ENCODE measurements at places on chromosomes 5 and 9.

DNA sequence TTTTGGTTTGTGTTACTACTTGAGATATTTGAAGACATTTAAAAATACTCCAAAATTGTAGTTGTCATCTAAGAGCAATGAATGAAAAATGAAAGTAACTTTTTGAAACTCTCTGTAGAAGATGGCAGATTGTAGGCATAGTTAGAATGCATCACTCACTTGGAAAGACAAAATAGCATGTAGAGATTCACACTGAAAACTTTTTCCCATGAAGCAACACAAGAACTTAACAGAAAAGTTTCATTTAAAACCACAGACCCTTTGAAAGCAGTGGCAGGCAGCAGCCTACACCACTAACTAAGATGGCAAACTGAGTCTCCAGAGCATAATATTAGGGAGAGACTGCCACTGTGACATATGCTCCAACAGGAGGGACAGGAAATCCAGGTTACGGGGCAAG lies 18.9 kb upstream of the FAM174A start:
- no peak for DNase-seq

DNA sequence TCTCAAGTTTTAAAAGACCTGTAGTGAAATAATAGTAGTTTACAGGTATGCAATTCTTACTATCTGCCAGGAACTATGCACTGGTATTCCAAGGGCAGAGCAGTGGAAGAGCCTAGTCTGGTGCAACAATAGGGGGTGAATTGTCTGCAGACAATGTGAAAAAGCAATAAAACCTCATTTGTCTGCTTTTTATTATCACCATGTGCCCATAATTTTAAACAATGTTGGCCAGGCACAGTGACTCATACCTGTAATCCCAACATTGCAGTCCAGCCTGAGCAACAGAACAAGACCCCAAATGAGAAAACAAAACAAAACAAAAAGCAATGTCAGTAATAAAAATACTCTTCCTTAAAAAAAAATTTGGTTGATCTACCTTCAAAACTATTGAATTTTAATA lies 12.2 kb upstream of the SLC44A1 start:
- DNase-seq: no peak

DNA sequence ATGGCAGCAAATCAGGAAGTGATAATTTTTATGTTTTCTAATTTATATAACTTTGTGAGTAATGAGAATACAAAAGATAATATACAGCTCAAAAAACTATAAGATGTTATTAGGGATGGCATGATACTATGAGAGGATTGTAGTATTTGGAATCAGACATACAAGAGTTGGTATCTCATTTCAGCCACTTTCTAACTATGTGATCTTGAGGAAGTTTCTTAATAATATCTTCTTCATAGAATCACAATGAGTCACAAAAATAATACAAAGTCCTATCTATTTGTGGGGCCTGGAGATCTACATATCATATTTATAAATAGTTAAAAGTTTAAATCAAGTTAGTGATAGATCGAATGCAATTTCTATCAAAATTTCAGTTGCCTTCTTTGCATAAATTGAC lies 23.7 kb upstream of the TMED7 start:
- DNase-seq: no peak

GRCh38 chr5:6264394-6264793 lies 114.0 kb downstream of the MED10 start:
- DNase-seq: no peak

GRCh38 chr5:179836225-179837019 lies 15.7 kb downstream of the SQSTM1 start:
- DNase-seq: no peak

DNA sequence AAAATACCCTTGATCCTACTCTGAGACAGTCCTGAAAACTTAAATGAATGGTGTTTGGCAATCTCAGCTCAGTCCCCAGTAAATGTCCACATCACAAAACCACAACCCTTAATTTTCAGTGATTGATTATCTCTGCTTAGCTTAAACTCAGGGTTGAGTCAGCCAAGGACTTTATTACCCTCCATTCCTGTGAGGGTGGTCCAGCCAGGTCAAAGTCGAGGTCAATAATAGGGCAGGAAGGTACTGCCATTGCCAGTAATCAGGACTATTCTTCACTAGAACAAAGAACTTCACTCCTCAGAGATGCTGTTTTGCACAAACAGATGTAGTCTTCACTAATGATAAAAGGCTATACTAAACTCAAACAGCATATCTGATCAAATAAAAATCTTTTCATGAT lies 499.4 kb downstream of the ISL1 start:
- no peak for DNase-seq

- no peak for DNase-seq
These were observed 19.7 kb downstream of the C6 start for GRCh38 chr5:41193456-41194205.

- DNase-seq: no peak
These were observed 23.3 kb upstream of the ACO1 start for GRCh38 chr9:32360983-32361673.

GRCh38 chr5:71810023-71810422 lies 90.9 kb downstream of the CARTPT start:
- no peak for DNase-seq

- DNase-seq: peak; percentile 94
These were observed at the start of gene TNPO1 for GRCh38 chr5:72816284-72817075. Gene TNPO1, plus strand, starts transcription at chr5:72816661. Its CDS starts 77 bp downstream, at chr5:72816738.

DNA sequence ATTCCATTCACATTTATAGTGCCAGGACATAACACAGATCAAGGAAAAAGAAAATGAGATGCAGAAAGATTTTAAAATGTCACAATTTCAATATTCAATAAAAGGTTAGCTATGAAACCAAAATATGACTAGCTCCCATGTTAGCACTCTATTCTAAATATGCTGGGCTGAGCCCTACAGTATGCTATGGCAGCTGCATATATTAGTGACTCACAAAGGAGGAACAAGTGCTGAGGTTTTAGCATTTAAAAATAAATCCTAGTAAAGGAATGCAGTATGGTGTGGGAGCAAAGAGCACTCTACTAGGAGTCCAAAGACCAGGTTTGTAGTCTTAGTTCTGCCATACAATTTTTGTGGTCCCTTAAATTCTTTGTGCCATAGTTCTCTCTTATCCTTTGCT lies 118.4 kb downstream of the OXCT1 start:
- no peak for DNase-seq

DNA sequence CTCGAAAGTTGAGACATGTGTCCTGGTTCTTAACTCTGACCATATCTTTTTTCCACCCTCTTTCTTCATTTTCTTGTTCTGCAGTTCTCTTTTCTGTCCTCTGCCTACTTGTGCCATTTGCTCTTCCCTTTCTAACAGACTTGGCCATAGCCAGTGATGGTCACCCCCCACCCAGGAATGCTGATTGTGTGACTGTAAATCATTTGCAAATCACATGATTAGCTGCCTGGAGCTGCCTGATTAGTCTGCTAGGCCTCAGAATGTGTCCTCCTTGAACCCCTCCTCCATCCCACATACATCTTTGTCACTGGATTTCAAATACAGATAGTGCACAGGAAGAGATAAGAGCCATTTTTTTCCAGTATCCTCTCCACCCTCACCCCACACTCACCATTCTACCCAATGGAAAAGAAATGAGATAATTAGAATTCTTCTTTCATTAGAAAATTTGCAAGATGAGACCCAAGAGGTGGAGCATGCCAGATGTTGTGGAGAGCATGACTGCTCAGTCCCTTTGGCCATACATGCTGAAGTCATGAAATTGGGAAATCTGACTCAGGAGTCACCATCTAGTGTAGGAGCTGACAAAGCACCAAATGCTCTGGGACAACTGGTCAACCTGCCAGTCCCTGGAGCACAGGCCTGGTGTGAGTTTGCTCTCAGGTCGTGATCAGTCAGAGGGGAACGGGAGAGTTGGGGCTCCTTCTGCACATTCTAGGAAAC lies 538.2 kb downstream of the CCDC171 start:
- DNase-seq: no peak

- no peak for DNase-seq
These were observed 67.3 kb upstream of the GARNL3 start for GRCh38 chr9:127197186-127197860.

GRCh38 chr5:3060283-3060682 lies 308.8 kb upstream of the IRX2 start:
- no peak for DNase-seq

DNA sequence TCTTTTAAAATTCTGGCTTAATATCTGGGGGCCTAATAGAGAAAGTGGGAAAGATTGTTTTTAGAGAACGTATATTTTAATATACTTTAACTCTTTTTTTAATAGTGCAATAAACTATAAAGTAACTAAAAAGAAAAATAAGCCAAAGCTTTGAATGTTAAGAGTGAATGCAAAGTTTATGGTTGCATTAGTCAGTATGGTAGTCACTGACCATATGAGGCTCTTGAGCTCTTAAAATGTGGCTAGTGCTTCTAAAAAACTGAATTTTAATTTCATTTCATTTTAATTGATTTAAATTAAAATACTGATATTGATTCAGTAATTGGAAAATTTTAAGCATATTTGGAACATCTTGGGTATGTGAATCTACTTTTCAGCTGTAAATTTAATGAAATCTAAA lies 310.7 kb downstream of the PJA2 start:
- DNase-seq: no peak

DNA sequence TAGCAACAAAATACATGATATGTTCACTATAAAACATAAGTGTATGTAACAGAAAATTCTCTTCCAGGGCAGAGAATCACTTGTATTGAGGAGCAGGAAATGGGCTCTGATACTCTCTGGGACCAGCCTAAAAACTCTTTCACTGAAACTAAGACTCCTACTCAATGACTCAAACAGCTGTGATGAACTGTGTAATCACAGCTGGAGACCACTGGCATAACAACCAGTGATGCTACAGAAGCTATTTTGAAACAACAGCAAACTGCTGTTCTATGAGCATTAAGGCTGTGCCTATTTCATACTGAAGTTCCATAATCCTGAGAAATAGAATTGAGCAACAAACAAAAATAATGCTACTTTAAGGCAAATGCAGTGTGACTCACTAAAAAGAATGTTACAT lies 594.0 kb downstream of the HINT1 start:
- DNase-seq: no peak

DNA sequence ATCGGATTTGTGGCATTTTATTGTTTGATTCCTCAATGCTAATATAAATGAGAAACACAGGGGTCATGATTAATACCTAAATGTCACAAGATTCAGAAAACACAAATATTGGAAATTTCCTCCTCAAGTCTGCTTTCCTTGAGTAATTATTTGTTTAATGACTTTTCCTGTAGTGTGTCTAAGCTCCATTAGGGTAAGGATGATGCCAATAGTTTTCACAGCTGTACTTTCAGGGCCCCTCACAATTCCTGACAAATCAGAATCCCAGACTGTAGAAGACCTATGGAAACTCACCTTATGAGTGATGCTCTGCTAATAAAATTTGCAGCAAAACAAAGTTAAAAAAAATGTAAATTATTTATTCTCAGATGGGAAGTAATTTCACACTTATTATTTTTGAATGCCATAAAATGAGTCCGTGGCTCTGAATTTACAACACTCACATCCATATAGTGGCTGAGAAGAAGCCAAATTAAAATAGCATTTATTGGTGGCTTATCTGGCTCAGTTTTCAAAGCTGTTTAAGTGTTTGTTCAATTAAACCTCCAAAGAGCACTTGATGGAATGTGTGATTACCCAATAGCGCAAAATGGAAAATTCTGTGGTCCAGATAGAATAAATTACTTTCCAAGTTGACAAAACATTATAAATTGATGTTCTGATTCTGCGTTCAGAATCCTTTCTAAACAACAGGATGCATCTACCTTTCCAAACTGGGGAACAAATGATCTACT lies 1.6 kb upstream of the SPINK14 start:
- no peak for DNase-seq

GRCh38 chr5:58018016-58018415 lies 441.9 kb downstream of the PLK2 start:
- no peak for DNase-seq

GRCh38 chr5:144183254-144183889 lies 12.7 kb downstream of the KCTD16 start:
- DNase-seq: no peak

GRCh38 chr5:136005476-136005875 lies 23.3 kb upstream of the TGFBI start:
- DNase-seq: no peak

GRCh38 chr5:143533978-143534760 lies 130.7 kb upstream of the NR3C1 start:
- DNase-seq: no peak

DNA sequence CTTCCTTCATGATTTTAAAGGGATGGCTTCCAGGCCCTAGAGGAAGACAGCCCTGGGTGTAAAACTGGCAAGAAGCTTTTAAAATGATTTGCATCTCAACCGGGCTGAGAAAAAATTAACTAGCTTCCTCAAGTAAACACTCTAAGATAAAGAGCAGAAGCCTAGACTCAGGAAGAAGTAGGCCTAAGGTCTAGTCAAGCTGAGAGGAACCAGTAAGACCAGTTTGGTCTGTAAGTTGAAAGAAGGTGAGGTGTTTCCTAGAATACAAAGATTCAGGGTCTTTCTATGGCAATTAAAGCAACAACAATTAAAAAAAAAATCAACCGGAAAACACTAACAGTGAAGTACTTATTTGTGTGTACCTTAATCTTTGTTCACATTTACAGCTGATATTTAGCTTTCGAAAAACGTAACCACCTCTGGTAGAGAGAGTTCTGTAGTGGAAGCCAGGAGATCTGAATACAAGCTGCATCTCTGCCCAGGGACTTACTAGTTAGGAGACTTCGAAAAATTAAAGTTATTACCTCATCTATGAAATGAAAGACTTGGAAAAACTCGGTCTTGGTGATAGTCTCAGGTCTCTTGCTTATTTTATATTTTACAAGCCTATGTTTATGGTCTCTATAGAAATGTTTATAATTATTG lies 75.7 kb downstream of the TUSC1 start:
- DNase-seq: no peak

DNA sequence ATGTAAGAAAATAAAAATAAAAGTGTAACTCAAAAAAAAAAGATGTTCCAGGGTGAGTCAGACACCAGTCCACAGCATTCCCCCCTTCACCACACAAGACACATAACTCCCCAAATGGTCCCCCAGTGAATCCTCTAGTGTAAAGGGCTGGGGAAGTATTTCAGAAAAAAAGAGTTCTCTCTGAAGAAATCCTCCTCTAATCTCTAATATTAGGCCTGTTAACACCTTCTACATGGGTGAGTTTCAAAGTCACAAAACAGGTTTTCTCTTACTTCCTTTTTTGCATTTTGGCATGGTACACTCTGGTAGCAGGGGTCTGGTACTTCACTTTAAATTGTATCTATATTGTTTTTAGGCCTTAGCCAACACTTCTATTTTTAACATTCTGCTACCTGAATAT lies 28.2 kb downstream of the RNF145 start:
- DNase-seq: no peak

DNA sequence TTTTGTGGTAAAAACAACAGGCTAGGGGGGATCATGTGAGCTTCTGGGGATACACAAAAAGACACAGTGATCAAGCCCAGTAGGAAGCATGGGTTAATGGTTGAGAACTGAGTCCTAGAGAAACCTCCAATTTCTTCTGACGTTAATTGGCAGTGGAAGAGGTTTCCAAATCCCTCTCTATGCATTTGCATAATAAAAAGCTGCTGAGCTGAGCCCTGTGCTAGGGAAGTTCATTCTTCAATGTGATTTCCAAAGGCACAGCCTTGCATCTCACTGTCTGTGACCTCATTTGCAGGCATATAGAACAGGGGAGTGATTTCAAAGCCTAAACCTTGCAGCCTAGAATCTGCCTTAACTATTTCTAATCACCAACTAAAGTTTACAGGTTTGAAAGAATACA lies 812 bp downstream of the DNAH5 start:
- no peak for DNase-seq

Data from glutamatergic neuron (in vitro differentiated cells).